Peyer's patch (tissue), 4 donors: ENCODE measurements at places on chromosomes 6 and 20. TPM values are rescaled to one million over a fixed set of nuclear protein-coding genes. Genes with fewer than 3 reads are reported as not detected.

GRCh38 chr6:90218959-90219208 lies 77.8 kb downstream of the BACH2 start:
- no peak for DNase-seq

Gene PPIL6
- total RNA-seq, result 0.27 TPM

Gene NOTCH4
- 10.5 TPM for total RNA-seq

GRCh38 chr6:5099537-5099936 lies 14.4 kb downstream of the PPP1R3G start:
- no peak for DNase-seq

GRCh38 chr6:111777357-111777756 lies 95.9 kb downstream of the FYN start:
- DNase-seq, result no peak

Gene CFAP61
- not detected for total RNA-seq

- DNase-seq, result no peak
These were observed 68.3 kb upstream of the SMIM29 start for GRCh38 chr6:34317172-34317477.

- DNase-seq, result peak; percentile 77
These were observed 15.1 kb downstream of the HMGN4 start for GRCh38 chr6:26553264-26553634.

- DNase-seq, result no peak
These were observed 24.0 kb downstream of the MTFR2 start for GRCh38 chr6:136226027-136226673.

Gene HLA-DRB5
- total RNA-seq, result not detected

GRCh38 chr20:21291026-21291425 lies 12.1 kb upstream of the XRN2 start:
- no peak for DNase-seq

Gene TUBB1
- total RNA-seq, result not detected

DNA sequence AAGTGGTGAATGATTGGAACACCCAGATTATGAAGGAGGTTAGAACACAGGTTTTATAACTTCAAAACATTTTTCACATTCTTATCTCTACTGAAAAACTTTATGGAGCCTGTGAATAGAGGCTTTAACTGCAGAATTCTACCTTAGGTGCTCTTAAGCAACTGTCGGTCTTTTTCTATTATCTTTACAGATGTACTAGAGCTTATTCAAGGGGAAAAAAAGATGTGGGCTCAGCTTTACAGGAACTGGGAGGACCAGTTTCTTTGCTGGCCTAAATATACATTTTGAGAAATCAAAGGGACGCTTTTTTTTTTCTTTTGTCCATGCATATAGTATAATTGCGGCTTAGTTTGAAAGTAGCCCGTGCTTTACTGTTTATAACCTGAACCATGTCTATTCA lies 58.9 kb downstream of the UST start:
- DNase-seq, result no peak

Gene SLC22A16
- not detected for total RNA-seq

DNA sequence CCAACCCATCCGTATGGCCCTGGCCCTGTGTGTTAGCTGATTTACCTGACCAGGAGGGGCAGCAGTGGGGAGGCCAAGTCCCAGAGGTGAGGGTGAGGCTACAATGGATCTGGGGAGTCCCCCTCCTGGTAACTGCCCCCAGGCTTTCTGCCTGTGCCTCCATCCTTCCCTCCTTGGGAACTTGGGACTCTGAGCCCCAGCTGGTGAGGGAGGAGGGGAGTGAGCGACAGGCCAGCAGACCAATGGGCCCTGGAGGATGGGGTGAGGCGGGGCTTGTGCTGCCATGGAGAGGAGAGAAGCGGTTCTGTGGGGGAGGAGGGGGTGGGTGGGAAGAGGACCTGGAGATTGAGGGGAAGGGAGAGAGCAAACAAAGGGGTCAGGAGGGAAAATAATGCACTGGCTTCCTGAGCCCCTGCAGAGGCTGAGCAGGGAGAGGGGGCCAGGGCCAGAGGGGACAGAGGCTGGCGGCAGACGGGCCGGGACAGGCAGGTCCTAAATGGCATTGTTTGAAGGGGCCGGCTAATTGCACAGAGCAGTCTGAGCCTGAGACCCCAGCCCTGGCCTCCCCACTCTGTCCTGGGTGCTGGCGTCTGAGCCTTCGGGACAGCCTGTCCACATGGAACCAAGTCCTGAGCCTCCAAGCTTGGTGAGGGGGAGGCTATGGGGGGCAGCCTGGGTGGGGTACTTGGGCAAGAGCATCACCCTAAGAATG lies 17.5 kb downstream of the DNMT3B start:
- no peak for DNase-seq

- no peak for DNase-seq
These were observed 229.3 kb downstream of the GRM1 start for GRCh38 chr6:146258206-146258605.

DNA sequence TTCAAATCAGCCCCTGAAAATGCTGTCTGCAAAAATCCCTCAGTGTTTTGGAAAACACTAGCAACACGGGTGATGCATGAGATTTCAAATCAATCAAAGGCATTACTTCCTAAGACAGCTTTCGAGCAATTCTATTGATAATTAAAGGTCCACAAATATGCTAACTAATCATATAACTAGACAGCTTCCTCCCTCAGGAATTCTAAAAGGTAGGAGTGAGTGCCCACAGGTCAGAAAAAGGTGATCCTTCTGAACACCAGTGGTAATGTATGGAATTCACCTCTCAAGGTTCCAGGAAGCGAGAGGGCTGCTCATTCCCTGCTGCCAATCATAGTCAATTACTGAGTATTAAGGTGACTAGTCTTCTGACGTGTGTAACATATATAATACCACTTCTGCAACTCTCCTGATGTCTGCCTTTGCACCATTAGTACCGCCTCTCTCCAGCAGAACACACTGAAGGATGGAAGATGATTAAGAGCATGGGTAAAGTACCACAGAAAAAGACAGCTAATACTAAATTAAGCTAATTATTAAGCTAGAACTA lies 16.4 kb downstream of the MAN1A1 start:
- no peak for DNase-seq

GRCh38 chr20:53974785-53975555 lies 95.4 kb downstream of the BCAS1 start:
- DNase-seq, result no peak

Gene C2
- 52.0 TPM for total RNA-seq

Gene TRIM10
- total RNA-seq, result 2.5 TPM

- no peak for DNase-seq
These were observed 38.3 kb upstream of the ID1 start for GRCh38 chr20:31566658-31567379.

- DNase-seq, result no peak
These were observed 159.1 kb upstream of the TOP1 start for GRCh38 chr20:40869218-40870147.

DNA sequence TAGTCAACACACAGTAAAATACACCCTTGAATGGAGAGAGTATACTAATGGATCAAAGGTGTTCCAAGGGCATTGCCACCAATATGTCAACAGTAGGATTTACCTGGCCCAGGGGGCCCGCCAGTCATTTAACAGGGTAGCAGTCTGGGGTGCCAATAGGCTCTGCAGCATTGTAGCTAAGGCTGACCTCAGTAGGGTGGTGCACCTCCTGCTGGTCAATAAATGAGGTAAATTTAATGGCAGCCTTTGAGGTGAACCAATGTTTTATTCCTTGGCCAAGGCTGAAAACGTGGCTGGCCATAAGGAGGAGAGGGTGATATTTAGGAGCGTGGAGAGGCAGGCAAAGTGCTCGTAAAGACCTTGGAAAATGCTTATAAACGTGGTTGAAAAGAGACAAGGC lies 147.2 kb downstream of the RPS12 start:
- no peak for DNase-seq

Gene LY6G5C
- not detected for total RNA-seq

DNA sequence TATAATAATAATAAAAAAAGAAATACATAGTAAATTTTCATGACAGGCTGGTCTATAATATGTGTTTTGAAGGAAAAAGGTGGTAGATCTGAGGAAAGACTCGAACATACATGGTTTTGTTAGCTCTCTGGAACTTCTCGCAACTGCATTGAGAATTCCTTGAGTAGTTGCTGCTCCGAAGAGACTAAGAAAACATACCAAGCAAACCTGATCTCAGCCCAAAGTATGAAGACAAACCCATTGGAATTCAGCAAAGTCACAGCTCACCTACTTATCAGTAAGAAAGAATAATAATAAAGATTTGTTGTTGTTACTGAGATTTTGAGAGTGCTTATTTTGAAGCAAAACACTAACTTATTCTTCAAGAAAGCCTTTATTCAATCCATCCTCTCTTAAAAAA lies 1107.1 kb upstream of the EYS start:
- no peak for DNase-seq

Gene ADGRB3
- total RNA-seq, result 2.9 TPM

GRCh38 chr6:105907301-105907700 lies 178.8 kb upstream of the PRDM1 start:
- no peak for DNase-seq

DNA sequence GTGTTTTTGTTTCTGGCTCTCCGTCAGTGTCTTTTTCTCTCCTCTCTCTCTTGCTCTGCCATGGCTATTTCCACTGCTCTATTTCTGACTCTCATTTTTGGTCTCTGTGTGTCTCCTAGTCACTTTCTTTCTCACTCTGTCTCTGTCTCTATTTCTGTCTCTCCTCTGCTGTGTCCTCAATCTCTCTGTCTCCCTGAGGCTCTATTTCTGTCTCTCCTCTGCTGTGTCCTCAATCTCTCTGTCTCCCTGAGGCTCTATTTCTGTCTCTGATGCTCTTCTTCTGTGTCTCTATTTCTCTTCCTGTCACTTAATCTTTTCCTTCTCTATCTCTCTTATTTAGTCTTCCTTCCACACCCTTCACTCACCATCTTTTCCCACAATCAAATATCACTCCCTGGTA lies 8.4 kb downstream of the PRSS16 start:
- no peak for DNase-seq

DNA sequence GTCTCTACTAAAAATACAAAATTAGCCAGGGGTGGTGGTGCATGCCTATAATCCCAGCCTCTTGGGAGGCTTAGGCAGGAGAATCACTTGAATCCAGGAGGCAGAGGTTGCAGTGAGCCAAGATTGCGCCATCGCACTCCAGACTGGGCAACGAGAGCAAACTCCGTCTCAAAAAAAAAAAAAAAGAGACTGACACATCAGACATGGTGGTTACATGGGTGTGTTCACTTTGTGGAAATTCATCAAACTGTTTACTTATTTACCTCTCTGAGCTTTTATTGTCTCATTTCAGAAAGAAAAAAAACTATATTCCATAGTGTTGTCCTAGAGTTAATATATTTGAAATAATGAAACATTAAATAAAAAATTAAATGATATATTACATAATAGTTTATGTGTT lies 64.8 kb downstream of the MBOAT1 start:
- DNase-seq, result no peak

GRCh38 chr6:56730663-56731529 lies 88.2 kb upstream of the DST start:
- no peak for DNase-seq

DNA sequence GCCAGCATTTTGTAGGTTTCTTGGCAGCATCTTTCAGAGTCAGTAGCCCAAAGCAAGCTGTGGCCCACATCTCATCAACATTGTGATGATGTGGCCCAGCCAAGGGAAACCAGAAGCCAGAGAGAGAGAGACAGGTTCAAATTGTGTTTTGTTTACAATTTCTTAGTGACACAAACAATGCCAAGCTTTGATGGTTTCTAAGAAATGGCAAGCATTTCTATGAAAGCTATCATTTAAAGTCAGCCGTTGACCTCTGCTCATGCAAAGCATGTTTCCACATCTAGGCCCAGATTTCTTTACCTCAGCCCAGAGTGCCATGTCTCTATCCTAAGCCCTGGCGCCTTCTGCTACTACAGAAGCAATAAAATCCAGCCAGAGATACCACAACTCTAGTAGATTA lies 32.9 kb downstream of the GCM1 start:
- DNase-seq, result no peak

GRCh38 chr6:110878751-110879522 lies 4.4 kb downstream of the AMD1 start:
- DNase-seq, result no peak

- no peak for DNase-seq
These were observed 187.1 kb downstream of the ID4 start for GRCh38 chr6:20024316-20024673.

- DNase-seq, result no peak
These were observed 16.8 kb upstream of the SLCO4A1 start for GRCh38 chr20:62625516-62625915.

DNA sequence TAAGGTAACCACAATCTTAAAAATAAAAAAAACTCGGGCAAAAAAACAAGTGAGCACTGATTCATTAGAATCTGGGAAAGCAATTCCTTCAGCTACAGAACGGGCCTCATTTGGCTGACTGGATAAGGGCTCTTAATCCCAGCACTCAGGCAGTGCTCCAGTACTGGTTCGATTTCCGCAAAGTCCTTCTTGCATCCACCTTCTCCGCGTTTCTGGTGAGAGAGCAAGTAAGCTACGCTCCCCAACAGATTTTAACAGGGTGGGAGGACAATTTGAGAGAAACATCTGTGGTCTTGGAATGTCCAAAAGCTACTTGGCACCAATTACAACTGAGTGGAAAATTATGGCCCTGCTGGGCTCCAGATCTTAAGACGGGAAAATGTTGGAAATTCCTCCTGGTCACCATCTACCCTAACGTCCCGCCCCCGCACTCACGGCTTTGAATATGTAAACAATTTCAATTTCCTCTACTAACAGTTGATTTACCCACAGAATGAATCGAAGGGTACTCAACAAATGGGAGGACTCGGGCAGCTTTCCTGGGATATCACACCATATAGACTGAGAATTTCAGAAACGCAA lies 18.1 kb upstream of the ZSCAN9 start:
- no peak for DNase-seq

GRCh38 chr20:47818016-47818415 lies 32.7 kb upstream of the SULF2 start:
- DNase-seq, result no peak

DNA sequence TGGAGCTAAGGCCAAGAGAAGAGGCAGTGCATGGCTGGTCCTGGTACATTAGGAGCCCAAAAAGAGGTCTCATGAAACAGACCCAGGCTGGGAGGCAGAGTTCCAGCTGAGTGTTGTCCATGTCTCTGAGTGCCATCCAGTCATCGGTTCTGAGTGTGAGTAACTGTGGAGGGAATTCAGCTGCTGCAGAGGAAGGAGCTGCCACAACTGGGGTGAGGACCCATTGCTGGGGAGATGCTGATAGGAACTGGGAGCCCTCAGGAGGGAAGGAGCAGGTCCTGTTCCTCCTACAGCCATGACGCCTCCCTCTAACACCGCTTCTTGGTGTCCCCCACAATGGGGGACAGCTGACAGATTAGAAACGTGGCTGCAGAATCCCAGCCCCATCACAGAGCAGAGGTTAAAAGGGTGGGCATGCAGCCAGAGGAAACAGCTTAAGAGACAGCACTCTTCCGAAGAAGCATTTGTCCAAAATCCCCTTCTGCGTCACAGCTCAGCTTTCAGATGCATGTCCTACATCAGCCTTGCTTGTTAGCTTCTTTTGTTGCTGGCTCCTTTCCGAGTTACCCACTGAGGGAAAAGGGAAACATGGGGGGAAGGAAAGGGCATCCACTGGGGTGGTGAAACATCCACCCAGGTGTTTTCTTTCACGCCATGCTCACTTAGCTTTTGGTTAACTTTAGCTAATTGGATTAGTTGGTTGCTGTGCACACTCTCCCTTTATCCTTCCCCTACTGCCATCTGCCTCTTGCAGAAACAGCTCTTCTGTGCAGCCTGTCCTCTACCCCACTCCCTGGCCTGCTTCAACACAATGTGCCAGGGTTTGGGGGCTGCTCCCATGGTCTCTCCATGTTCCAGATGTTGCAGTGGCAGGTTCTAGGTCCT lies 239.2 kb downstream of the SYNDIG1 start:
- DNase-seq, result no peak
